Activated T-helper 17 cell treated with anti-CD3 and anti-CD28 coated beads, Interleukin-2, amount 50 U/mL, for 72 hours (primary cell): ENCODE measurements at places on chromosomes 5 and 9. TPM values are rescaled to one million over a fixed set of nuclear protein-coding genes. Genes with fewer than 3 reads are reported as not detected.

Gene MARCHF11
- total RNA-seq = not detected

- no peaks in the 10 kb centered on the region for H3K36me3 ChIP-seq
- no peak overlapping the region for H3K4me3 ChIP-seq
- H3K27ac ChIP-seq = no peak overlapping the region
- H3K4me1 ChIP-seq = no peaks in the 10 kb centered on the region
- no peak for ATAC-seq
- H3K27me3 ChIP-seq = no peaks in the 10 kb centered on the region
Measured at GRCh38 chr9:487429-487828, 272.8 kb downstream of the DOCK8 start.

Gene LCN6
- not detected for total RNA-seq

- ATAC-seq = no peak
- no peaks in the 10 kb centered on the region for H3K27me3 ChIP-seq
- H3K4me3 ChIP-seq = no peak overlapping the region
- no peak overlapping the region for H3K27ac ChIP-seq
- no peaks in the 10 kb centered on the region for H3K36me3 ChIP-seq
Measured at GRCh38 chr5:128773378-128773777, 191.9 kb upstream of the SLC27A6 start.

DNA sequence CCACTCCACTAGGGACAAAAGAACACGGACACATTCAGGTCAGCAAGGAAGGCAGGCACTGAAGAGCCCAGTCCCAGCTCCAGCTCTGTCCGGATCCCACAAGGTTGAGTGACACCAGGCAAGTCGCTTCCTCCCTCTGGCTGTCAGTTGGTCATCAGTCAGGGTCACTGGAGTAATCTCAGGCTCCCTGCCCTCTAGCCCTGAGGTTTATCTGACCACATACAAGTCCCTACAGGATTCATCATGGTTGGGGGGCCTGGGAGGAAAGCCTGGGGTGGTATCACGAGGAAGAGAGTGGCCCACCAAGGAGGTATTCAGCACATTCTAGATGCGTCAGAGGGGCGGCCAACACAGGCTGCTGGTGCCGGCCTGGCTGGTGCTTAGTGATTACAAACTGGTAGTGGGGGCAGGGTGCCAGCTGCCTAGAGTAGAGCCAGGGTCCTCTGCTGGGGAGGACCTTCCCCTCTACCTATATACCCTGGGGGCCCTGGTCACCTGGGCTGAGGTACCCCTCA lies 81.5 kb downstream of the SHB start:
- no peaks in the 10 kb centered on the region for H3K36me3 ChIP-seq
- H3K4me1 ChIP-seq = no peaks in the 10 kb centered on the region
- H3K27ac ChIP-seq = no peak overlapping the region
- no peak for ATAC-seq

GRCh38 chr9:27836661-27837401 lies 263.6 kb upstream of the C9orf72 start:
- no peak overlapping the region for H3K4me3 ChIP-seq
- H3K4me1 ChIP-seq = no peaks in the 10 kb centered on the region
- H3K27me3 ChIP-seq = peaks cover 13% of the 10 kb centered on the region

GRCh38 chr9:90180381-90180780 lies 462.2 kb downstream of the DIRAS2 start:
- H3K27me3 ChIP-seq = peaks cover 16% of the 10 kb centered on the region
- no peak overlapping the region for H3K27ac ChIP-seq
- H3K36me3 ChIP-seq = no peaks in the 10 kb centered on the region
- ATAC-seq = no peak
- no peak overlapping the region for H3K4me3 ChIP-seq
- no peaks in the 10 kb centered on the region for H3K4me1 ChIP-seq

GRCh38 chr5:176405656-176406435 lies 10.5 kb downstream of the CLTB start:
- H3K36me3 ChIP-seq = peaks cover 45% of the 10 kb centered on the region
- H3K4me1 ChIP-seq = peaks cover under 1% of the 10 kb centered on the region
- H3K4me3 ChIP-seq = no peak overlapping the region
- no peak overlapping the region for H3K27ac ChIP-seq
- no peak for ATAC-seq
- no peaks in the 10 kb centered on the region for H3K27me3 ChIP-seq

GRCh38 chr5:178249191-178249989 lies 16.8 kb upstream of the PHYKPL start:
- H3K4me3 ChIP-seq = peak overlapping the region; percentile 42
- H3K27ac ChIP-seq = peak overlapping the region; percentile 74
- H3K27me3 ChIP-seq = no peaks in the 10 kb centered on the region
- H3K36me3 ChIP-seq = no peaks in the 10 kb centered on the region

Gene DBH
- total RNA-seq = not detected

Gene PRSS3
- total RNA-seq = not detected

DNA sequence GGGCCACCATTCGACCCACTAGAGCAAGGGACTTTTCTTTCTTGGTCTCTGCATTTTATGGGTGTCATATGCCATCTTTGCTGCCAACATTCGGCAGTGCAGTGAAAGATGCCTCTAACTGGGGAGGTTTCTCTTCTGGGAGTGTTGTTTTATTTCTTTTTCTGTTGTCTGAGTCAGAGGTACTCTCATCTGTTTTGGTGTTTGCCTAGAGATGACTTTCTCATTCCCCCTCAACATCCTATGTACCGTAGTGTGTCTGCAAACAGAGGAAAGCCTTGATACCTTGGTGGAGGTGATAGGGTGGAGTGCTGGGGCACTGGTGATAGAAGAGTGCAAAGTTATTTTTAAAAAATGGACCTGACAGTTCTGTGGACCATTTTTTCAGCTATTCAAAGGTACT lies 182.1 kb downstream of the ARHGAP26 start:
- no peaks in the 10 kb centered on the region for H3K4me1 ChIP-seq
- ATAC-seq = no peak
- no peak overlapping the region for H3K27ac ChIP-seq
- H3K36me3 ChIP-seq = no peaks in the 10 kb centered on the region
- no peak overlapping the region for H3K4me3 ChIP-seq

Gene SARDH
- total RNA-seq = 2.7 TPM

GRCh38 chr5:23977997-23978396 lies 470.6 kb downstream of the PRDM9 start:
- H3K4me3 ChIP-seq = no peak overlapping the region
- H3K27ac ChIP-seq = no peak overlapping the region
- no peak for ATAC-seq
- no peaks in the 10 kb centered on the region for H3K36me3 ChIP-seq

Gene CATSPER3
- 0.50 TPM for total RNA-seq

Gene SCAMP1
- 10.6 TPM for total RNA-seq

- no peaks in the 10 kb centered on the region for H3K36me3 ChIP-seq
- H3K4me1 ChIP-seq = no peaks in the 10 kb centered on the region
- peaks cover 4% of the 10 kb centered on the region for H3K27me3 ChIP-seq
- no peak overlapping the region for H3K27ac ChIP-seq
Measured at GRCh38 chr9:71302776-71303175, 181.4 kb upstream of the TRPM3 start.

DNA sequence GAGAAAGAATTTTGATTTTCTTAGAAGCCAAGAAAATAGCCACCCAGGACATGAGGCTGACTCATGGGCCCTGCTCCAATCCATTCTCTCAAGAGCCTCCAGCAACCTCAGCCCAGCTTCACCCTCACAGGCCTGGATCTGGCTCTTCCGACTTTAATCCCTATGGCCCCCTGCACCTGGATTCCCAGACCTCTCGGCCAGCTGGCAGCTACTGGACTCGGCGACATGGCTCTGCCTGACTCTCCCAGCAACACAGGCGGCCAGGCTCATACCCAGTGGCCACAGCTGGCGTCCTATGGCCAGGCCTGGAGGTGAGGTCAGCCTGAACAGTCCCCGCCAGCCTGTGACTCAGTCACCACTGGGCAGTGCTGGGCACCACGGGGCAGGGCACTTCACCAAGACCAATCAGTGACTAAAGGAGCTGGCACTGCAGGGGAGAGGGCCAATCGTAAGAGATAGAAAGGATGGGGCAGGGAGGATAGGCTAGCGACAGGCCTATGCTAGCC lies 6.2 kb upstream of the PDLIM4 start:
- H3K4me1 ChIP-seq = no peaks in the 10 kb centered on the region
- peaks cover 2% of the 10 kb centered on the region for H3K27me3 ChIP-seq
- no peak overlapping the region for H3K27ac ChIP-seq
- no peak overlapping the region for H3K4me3 ChIP-seq

GRCh38 chr9:98425079-98425478 lies 169.6 kb upstream of the TBC1D2 start:
- H3K4me1 ChIP-seq = no peaks in the 10 kb centered on the region
- no peak overlapping the region for H3K4me3 ChIP-seq
- H3K27me3 ChIP-seq = peaks cover 16% of the 10 kb centered on the region
- no peak overlapping the region for H3K27ac ChIP-seq
- H3K36me3 ChIP-seq = no peaks in the 10 kb centered on the region

DNA sequence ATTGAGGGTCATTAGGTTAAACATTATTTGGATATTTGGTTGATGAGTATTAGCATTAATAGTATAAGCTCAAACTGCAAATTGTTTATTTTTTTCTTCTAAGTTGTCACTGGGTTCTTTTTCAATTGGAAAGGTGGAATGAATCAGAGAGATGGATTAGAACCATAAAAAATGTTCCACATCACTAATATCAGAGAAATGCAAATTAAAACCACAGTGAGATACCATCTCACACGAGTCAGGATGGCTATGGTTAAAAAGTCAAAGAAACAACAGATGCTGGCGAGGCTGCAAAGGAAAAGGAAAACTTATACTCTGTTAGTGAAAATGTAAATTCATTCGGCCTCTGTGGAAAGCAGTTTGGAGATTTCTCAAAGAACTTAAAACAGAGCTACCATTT lies 122.8 kb downstream of the CCDC192 start:
- H3K27me3 ChIP-seq = peaks cover 21% of the 10 kb centered on the region
- H3K4me1 ChIP-seq = no peaks in the 10 kb centered on the region
- ATAC-seq = no peak
- no peak overlapping the region for H3K27ac ChIP-seq
- H3K36me3 ChIP-seq = no peaks in the 10 kb centered on the region

GRCh38 chr5:128470663-128471062 lies 67.4 kb downstream of the FBN2 start:
- H3K4me1 ChIP-seq = no peaks in the 10 kb centered on the region
- H3K27me3 ChIP-seq = no peaks in the 10 kb centered on the region
- no peaks in the 10 kb centered on the region for H3K36me3 ChIP-seq
- no peak overlapping the region for H3K27ac ChIP-seq
- H3K4me3 ChIP-seq = no peak overlapping the region

Gene GNA14
- total RNA-seq = not detected

DNA sequence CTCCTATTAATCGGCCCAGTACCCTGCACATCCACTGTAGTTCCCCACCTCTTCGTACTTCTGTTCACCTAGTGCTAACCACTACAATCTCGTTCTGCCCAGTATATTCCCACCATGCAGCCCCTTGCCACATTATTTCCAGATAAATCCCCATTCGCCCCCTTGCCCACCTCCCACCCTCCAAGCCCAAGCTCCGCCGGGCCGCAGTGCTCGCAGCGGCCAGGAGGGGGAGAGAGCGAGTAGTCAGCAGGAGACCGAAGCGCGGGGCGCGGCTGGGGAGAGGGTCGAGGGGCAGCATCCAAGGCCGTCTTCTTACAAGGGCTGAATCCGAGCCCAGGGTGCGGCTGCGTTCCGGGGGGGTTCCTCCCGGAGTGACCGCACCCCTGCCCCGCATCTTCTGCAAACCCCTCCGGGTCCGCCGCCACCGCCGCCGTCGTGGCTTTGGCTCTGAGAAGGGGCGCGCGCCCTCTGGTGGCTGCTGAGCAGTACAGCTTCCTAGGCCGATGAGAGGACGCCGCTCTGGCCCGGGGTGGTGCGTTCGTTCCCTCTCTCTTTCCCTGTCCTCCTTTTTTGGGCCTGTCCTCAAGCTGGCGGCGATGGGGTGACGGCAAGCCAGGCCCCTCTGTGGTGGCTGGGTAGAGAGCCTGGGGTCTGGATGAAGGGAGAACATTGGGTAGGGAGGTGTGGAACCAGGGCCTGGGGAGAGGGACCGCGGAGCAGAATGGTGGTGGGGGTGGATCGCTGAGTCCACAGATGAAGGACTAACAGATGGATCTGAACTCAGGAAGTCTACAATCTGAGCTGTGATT lies 30.0 kb upstream of the PSD2 start:
- H3K36me3 ChIP-seq = no peaks in the 10 kb centered on the region
- ATAC-seq = peak; percentile 90
- peak overlapping the region; percentile 73 for H3K27ac ChIP-seq
- peak overlapping the region; percentile 66 for H3K4me3 ChIP-seq
- peaks cover 7% of the 10 kb centered on the region for H3K4me1 ChIP-seq

Gene SPINK13
- not detected for total RNA-seq

Gene GCNT1
- 11.4 TPM for total RNA-seq

GRCh38 chr5:111135946-111136345 lies 43.8 kb downstream of the WDR36 start:
- no peaks in the 10 kb centered on the region for H3K36me3 ChIP-seq
- H3K27me3 ChIP-seq = no peaks in the 10 kb centered on the region
- no peaks in the 10 kb centered on the region for H3K4me1 ChIP-seq
- no peak for ATAC-seq
- H3K4me3 ChIP-seq = no peak overlapping the region

DNA sequence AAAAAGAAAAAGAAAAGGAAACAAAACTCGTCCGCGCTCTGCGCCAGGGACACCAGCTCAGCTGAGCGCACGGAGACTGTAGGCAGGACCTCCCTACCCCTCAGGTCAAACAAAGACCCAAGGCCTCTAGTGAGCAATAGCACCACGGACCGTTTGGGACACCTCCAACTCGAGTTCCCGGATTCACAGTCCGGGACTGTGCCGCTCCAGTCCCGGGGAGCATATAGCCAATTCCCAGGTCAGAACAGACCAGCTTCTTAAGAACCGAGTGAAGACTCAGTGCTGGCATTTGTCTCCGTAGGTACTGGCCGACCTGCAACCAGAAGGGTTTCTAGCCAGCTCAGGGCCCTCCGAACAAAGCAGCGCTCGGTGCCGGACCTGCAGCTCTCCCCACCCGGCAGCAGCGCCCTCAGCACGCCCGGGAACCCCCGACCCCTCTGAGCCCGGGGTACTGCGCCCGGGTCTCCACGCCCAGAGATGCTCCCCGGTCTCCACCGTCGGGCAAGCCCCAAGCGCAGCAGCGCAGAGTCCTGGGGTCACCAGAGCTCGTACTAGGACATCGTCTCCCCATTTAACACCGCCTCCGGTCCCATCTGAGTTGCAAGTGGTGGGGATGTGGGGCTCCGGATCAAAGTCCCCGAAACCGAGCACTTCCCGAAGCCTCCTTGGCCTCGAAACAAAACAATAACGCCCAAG lies 591 bp downstream of the ABCA1 start:
- peak overlapping the region; percentile 56 for H3K27ac ChIP-seq
- peak overlapping the region; percentile 81 for H3K4me3 ChIP-seq
- peaks cover 4% of the 10 kb centered on the region for H3K4me1 ChIP-seq
